Upper lobe of left lung (tissue), 6 donors: ENCODE measurements at places on chromosomes 5 and 9. TPM values are rescaled to one million over a fixed set of nuclear protein-coding genes. Genes with fewer than 3 reads are reported as not detected.
A peak's percentile ranks its signal among the peaks of the same experiment; 100 is the strongest.

DNA sequence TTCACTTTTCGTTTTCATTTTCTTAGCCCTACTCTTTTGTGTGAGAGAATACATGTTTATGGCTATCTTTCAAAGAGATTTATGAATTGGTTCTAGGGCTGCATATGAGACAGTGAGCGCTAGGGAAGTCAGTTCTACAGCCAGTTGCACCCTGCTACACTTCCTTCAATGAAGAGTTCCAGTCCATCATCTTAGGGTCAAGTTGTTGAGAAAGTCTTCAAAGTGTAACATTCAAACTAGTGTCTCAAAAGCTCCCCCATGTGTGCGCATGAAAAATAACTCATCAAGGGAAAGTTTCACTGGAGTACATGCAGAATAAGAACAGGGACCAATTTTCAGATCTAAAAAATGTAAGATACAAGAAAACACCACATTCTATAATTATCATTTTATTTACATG lies 317.2 kb downstream of the DEPDC1B start:
- no peak for DNase-seq

- DNase-seq: peak; percentile 87
Measured at GRCh38 chr5:1140171-1140817, 28.4 kb upstream of the SLC12A7 start.

DNA sequence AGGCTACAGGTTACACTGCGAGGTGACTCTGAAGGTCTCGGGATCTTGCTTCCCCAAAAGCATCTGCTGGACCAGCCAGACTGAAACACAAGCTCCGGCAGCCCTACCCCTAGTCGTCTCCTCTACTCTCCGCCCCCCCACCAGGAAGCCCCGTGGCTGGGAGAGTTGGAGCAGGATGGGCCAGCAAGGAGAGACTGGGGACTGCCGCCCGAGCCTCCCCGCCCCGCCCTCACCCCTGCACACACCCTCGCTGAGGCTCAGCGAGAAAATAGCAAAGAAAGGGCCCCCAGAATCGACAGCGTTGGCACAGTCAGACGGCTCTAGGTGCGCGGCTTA lies 1.3 kb downstream of the TRIM7 start:
- peak; percentile 75 for DNase-seq

GRCh38 chr5:10725636-10726035 lies 35.4 kb downstream of the DAP start:
- no peak for DNase-seq

GRCh38 chr9:618478-618877 lies 223.0 kb upstream of the DMRT1 start:
- no peak for DNase-seq

DNA sequence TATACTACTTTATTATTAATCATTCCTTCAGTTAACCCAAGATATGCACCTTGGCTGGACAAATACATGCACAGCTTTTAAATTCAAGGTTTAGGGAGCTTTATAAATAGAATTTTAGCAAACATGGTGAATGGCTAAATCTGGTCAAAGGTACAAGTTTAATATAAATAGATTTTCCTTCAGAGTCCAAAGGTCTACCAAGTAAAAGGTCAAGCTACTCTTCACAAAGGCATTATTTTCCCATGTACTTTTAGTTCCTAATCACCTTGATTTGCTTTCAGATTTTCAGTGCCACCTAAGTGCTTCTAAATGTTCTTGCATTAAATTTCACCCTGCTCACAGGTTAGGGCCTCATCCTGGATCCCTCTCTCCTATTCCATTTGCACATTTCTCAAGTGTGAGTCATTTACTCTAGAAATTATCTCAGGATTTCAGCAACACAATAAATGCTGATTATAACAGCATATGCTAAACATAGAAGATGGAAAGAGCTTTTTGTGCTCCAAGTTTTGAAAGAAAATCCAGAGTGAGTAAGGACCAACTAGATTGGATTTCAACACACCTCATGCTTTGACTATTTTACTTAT lies 459.4 kb upstream of the ITGA1 start:
- DNase-seq: no peak

DNA sequence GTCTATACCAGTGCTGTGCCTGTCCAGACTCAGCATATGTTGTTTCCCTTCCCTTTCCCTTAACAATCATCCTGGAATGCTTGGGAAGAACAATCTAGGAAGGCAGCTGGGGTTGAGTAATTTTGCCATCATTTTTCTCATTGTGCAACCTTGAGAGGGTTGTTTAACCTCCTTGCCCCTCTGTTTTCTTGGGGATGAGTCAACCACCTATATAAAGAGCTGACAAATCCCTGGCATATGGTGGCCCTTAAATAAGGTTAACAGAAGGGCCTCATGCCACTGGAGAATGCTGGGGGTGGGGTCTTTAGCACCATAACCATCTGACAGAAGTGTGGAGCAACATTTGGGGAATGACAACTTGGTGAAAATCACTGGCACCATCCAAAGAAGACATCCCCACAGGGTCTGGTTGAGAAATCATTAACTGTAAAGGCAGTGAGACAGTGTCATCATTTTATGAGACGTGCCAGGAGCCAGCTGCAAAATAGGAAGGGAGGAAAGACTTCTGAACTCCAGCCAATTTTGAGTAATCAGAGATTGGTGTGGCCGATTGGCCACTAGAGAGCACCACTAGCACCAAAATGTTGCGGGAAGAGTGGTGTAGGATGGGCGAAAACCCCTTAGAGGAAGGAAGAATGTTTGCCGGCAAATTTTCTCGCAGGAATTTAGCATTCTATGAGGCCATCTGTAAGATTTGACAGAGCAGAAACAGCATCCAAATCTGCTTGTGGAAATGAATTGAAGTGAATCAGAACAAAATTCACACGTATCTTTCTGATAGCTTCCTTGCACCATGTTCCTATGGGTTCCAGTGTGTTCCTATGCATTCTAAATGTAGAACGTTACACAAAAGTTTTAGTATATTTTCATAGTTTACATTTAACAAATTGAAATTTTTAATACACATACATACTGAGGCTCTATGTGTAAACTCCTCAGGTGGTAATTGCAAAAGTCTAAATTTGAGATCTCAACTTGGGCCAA lies 113.8 kb downstream of the MSX2 start:
- DNase-seq: no peak

DNA sequence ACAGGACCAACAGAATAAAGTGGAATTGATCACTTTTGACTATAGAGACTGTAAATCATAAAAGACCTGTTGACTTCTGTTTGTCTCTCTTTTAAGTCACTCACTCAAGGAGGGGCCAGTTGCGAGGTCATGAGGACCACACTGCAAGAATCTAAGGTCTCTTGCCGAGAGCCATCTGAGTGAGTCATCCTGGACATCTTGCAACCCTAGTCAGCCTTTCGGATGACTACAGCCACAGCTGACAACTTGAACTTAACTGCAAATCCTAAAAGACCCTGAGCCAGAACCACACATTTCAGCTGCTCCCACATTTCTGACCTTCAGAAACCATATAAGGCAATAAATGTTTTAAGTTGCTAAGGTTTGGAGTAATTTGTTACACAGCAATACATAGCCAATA lies 129.7 kb upstream of the RAD23B start:
- no peak for DNase-seq

DNA sequence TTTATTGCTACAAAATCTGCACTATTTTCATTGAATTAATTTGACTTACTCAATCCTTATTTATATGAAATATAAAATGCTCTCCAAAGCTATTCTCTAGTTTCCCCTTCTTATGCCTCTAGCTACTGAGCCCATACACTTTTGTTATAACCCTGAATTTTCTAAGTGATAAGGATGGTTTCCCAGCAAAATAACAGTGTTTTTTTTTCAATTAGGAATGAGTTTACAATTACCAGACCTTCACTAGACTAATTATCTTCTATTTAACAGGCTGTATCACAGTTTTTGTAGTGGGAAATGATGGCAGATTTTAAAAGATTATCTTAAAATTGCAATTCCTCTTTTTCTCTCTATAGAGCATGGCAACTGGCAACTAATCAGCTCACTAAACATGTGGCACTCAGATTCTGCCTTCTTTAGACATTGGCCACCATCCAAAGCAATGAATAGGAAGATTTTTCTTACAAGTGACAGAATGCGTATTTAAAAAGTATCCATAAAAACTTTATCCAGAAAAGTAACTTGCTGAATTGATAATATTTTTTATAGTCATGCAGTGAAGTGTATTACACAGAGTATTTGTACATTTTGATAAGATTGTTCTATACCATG lies 585.7 kb upstream of the ZNF608 start:
- no peak for DNase-seq

- no peak for DNase-seq
Measured at GRCh38 chr5:169695025-169695625, 58.0 kb downstream of the DOCK2 start.

- no peak for DNase-seq
Measured at GRCh38 chr5:102659151-102659550, 96.0 kb upstream of the PAM start.

DNA sequence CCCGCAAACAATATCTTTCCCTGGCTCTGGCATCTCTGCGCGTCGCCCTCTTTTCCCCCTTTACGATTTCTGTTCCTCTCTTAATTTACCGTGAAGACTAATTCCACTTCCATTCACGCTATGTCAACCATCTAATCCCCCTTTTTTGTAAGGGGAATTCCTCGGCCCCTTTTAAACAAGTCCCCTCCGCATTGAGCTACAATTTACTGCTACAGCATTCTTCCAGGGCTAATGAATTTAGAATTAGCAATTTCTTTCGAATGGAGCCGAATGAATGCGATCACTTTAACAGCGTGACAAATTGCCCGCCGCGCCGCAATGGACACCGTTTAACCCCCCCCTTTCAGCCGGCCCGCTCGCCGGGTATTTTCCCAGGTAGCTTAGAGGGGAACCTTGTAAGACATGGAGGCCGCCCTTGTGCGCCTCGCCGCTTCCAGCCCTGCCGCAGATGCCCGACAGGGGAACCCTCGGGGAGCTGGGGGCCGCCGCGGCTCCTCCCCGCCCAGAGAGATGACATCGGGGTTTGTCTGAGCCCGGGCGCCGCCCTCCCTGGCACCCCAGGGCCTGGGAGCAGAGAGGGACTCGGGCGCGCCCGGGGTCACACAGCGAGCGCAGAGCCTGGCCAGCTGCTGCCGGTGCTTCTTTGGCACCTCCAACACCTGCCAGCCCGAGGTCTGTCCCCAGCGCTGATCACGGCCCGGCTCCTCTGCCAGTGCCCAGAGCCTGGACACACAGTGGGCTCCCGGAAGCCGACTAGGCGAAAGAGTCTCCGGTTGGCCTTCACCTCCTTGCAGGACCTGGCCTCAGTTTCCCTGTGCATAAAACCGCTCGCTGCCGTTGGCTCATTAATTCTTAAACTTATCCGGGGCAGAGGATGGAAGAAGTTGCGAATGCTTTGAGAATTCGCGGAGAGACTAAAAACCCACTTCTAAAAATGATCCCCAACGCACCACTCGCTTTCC lies 1.3 kb downstream of the PRDM12 start:
- DNase-seq: peak; percentile 80

DNA sequence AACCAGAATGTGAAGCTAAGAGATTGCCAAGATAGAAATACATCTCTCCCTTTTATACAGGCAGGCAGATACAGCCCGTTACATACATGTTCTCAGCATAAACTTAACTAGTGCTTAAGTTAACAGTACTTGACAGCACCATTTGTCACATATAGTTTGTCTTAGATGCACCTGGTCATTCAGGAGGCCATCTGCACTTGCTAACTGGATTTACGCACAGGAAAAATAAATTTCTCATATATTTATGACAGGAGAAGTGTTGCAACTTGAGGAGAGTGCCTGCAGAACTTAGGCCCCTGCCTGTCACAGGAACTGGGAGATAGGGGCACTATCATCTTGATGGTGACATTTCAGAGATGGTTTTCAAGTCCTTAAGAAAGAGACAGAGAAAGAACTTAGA lies 1462.1 kb upstream of the CDH9 start:
- no peak for DNase-seq

- no peak for DNase-seq
Measured at GRCh38 chr5:131396015-131396414, 132.2 kb downstream of the CDC42SE2 start.

GRCh38 chr9:21395778-21396717 lies 10.8 kb upstream of the IFNA2 start:
- DNase-seq: peak; percentile 82

DNA sequence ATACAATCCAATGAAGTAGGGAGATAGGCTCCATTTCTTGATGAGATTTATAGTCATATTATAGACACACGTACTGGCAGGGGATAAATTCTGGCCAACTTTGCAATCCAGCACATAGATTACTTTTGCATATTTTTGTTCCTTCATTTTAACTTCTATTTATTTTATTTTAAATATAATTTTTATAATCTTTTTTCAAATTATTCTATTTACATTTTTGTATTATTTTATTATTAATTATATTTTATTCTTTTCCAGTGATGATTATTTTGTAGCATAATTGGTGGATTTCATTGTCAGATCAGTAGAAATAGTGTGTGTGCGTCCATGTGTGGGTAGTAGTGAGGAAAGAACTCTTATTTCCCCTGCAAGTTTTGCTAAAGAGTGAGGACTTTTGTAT lies 980.1 kb upstream of the TYRP1 start:
- DNase-seq: no peak

DNA sequence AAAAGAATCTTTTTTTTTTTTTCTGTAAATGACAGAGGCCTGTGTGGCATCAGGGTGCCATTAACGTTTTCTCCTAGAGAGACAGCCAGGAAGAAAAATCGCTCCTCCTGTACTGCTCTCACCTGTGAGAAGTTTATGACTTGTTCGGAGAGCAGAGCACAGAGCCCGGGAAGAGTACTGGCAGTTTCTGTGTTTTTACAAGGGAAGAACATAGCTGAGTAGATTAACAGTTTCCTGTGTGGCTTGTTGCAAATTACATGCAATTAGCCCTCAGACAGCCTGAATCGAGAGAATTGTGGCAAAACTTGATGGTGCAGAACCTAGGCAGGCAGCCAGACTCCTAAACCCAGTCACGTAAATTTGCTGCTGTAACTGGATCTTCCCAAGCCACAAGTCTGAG lies 32.1 kb downstream of the PRKACG start:
- no peak for DNase-seq

GRCh38 chr5:151148583-151148982 lies 9.0 kb downstream of the ANXA6 start:
- DNase-seq: no peak

- no peak for DNase-seq
Measured at GRCh38 chr5:99998319-99998718, 536.9 kb upstream of the FAM174A start.

GRCh38 chr9:86459191-86459590 lies 105.0 kb upstream of the TUT7 start:
- no peak for DNase-seq

DNA sequence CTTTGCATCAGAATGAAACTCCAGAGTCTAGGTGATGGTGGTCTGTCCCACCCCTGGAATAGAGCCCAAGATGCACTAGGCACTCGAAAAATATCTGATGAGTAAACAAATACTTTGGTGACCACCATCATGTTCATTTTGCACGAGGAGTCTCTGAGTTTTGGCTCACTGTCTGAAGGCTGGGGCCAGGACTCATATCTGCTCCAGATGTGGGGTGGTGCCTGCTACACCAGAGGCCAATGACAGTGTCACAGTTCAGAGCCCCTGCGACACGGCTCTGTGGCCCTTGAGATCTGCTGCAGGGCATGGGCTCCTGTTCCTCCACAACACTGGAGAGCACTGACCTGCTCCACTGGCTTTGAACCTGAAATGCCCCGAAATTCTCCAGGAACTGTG lies 164.6 kb downstream of the ROR2 start:
- no peak for DNase-seq

GRCh38 chr5:82327941-82328340 lies 49.8 kb upstream of the RPS23 start:
- DNase-seq: no peak

ADRA1B gene
- total RNA-seq: 7.3 TPM

RMND5B gene
- total RNA-seq: 46.3 TPM

NFX1 gene
- 75.4 TPM for total RNA-seq

GRM6 gene
- total RNA-seq: not detected

SCGB3A1 gene
- total RNA-seq: 648 TPM

BSPRY gene
- 20.1 TPM for total RNA-seq

PSIP1 gene
- total RNA-seq: 25.7 TPM

RORB gene
- total RNA-seq: 2.1 TPM

ARHGEF39 gene
- total RNA-seq: 0.37 TPM
